SK-N-DZ (cell line): ENCODE measurements at places on chromosomes 7 and 10.

GRCh38 chr10:53479365-53479764 lies 706.8 kb upstream of the MBL2 start:
- no peak for DNase-seq

DNA sequence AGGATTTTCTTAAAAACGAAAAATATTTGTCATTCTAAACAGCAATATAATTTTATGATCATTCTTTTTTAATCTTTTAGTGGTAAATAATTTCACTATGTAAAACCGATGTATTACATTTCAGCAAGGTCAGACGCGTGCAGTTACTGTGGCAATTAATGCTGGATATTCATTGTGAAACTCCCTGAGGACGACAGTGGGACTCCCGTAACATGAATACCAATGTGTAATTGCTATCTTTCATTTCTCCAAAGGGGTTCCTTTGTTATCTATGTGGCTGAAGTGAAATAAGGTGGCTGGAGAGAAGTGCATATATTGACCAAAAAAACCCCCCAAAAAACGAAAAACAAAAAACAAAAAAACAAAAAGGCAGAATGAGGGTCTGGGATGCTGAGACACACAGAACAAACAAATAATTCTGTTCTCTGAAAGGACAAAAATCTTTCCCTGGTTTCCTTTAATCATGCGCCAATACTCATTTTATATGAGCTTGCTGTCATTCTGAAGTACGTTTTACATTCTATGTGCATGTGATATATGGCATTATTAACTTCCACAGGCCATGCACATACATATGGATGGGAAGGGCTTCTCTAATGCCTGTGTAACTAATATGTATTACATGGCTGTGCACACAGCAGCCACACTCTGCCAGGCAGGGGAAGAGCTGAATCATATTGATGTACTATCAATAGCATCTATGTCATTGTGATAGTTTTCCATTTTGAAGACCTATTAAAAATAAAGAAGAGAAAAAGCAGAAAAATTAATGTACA lies 161.4 kb downstream of the RAPGEF5 start:
- DNase-seq = no peak

GRCh38 chr10:113494761-113495160 lies 58.1 kb upstream of the HABP2 start:
- DNase-seq = no peak

DNA sequence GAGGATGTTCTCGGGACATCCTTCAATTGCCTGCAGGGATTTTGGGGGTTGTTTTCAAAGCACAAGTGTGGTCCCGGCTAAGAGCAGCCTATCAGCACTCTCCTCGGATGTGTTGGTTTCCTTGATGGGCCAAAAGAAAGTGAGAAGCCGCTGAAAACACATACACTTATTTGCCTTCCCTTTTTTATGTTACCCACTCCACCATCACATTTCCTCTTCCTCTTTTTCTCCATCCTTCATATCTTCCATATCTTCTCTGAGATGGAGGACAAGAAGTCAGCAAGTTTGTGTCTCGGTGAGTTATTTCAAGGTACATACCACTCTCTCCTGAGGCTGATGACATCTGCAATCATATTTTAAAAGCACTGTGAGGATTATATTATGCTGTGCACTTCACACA lies 64.0 kb downstream of the ZNF33B start:
- DNase-seq = no peak

GRCh38 chr10:34759837-34760215 lies 55.3 kb downstream of the PARD3 start:
- DNase-seq = no peak

DNA sequence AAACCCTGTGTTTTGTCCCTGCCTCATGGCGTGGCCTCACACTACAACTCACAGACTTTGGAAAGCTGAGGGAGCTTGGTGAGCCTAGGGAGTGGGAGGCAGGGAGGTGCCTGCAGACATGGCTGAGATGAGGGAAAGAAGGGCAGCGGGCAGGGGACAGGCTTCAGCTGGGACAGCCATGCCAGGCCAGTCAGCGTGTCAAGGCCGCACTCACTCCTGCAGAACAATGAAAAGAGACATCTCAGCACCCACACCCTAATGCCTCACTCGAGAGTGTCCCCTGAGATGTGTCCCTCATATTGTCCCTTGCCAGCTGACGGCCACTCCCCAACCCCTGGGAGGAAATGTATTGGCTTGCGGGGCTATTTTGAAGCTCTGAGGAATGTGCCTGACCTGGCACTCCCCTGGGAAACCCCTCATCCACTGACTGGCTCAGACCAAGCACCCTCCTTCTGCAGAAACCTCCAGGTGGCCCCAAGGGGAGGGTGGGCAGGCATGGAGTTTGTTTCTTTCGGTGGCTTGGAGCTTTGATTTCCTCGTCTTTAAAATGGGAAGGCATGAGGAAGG lies 31.6 kb downstream of the SH3PXD2A start:
- no peak for DNase-seq

- DNase-seq = no peak
These were observed 4.6 kb downstream of the POLM start for GRCh38 chr7:44077681-44078091.

- DNase-seq = no peak
These were observed 1227.5 kb upstream of the C7orf33 start for GRCh38 chr7:147363101-147363500.

DNA sequence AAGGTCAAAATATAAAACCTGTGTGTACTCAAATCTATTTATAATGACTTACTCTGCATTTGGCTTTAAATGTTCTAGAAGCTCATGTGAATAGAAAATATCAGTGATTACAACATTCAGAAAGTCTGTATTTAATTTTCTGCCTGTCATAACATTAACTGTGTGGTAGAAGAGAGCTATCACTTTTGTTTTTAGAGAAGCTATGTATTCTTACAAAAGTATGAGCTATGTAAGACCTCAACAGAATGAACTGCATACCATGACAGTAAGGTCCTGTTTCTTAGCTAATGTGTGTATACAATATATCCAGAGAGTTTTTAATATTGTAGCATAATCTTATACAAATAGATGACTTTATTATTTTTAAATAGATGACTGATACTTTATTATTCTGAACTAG lies 61.5 kb downstream of the PTN start:
- no peak for DNase-seq

- no peak for DNase-seq
These were observed 488.0 kb upstream of the STEAP1 start for GRCh38 chr7:89666136-89666835.

- DNase-seq = no peak
These were observed 35.2 kb downstream of the CNPY1 start for GRCh38 chr7:155510975-155511701.

DNA sequence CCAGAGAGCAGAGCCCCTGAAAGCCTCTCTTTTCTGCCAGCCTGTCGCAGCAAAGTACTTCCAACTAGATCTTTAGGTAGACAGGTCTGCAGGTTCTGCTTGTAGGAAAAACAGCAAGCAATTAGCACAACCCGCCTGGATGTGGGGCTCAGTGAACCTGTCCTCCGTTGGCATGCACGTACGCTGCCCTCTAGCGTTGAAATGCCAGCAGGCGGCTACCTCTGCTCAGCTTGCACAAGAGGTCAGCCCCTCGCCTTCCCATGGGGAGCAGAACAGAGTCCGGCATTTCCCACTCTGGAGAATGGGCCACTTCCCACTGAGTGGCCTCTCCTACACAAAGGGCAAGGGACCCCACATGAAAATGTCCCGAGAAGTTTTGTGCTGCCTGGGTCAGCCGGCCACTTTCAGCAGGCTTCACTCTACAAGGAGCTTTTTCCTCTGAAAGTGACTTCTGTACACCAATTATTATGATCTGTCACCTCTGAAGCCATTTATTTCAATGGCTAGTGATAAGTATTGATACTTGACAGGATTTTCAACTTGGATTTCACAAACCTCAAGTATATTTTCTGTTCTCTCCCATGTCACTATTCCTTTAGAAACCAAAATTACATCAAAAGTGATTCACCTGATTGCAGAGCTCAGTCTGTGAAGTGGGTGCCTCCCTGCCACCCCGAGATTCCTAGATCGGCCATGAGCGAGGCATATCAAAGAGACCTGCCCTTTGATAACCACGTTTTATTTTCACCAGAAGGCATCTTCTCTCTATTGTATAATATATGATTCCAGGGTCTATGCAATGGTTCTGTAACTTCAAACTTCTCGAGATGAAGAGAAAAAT lies 56.7 kb downstream of the JCAD start:
- DNase-seq = peak; percentile 46

DNA sequence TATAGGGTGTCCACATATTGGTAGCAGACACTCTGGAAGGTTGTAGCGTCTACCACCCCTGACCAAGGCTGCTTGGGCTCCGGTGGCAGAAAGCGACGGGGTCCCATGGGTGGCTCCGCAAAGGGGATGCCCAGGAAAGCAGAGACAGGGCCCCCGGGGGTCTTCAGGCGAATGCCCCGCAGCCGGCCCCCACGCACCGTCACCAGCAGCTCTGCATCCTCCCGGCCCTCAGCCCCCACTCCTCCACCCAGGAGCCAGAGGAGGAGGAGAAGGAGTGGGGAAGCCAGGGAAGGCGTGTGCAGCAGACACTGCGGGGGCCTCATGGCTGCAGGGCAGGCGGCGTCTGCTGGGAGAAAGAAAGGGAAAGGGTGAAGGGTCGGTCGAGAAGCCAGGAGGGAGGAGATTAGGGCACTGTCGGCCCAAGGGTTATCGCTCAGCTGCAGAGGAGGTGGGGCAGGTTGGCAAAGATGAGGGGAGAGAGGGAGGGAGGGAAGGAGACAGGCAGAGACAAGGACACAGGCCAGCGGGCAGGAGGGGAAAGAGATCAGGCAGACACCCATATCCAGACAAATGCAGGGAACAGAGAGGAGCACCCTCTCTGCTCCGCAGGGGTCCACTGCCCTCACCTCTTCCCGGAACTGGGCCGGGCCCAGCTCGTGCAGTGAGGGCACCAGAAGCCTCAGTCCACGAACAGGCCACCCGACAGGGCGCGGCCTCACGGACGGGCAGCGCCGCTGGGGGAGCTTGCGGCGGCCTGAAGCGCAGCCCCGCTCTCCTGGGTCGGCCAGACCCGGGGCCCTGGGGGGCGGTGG lies 1.6 kb downstream of the ACHE start:
- no peak for DNase-seq

GRCh38 chr10:68336754-68337351 lies 4.1 kb upstream of the PBLD start:
- DNase-seq = no peak

DNA sequence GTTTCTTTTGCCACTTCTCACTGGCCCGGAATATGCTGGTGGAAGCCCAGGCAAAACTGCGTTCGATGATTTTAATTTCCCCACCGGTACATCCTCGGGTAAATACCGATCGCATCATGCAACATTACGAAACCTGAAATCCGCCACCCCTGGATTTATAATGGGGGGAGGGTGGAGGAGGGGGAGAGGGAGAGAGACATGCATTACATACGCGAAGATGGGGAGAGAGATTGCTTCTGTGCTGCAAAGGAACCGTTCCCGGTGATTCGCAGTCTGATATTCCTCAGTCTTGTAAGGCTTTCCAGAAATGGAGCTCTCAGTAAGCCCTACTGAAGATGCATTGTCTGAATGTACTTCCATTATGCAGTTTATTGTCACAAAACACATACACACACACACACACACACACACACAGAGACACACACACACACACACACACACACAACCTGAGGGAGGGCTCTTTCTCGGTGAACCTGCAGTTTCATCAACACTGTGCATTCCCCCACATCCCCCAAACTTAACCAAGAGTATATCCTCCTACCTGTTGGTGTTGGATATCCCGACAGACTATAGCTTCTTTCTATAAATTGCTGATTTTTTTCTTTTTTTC lies 741 bp downstream of the GPR85 start:
- DNase-seq = peak; percentile 44

DNA sequence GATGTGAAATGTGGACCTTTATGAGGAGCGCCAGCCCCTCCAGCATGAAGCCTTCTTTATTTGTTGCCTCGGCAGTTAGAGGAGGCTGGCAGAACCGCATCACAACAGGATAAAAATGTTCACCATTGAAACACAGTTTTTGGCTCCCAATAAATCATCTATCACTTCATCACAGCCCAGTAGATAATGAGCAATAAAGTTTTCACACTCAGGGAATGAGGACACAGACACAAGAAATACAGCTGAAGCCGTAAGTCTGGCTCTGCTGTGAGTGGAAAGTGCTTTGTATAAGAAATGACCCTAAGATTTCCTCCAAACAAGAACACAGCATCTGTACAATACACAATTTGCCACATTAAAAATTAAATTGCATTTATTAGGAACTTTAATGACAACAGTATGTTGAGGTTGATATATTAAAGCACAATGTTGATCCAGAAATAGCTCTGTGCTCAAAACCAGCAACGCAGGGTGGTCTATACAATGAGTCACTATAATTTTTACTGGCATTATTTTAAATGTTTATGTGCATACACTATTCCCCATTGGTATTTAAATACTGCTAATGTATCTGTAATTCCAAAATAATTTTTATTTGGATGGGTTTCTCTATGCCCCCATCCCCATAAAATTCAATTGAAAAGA lies 301.8 kb upstream of the MGMT start:
- DNase-seq = no peak

DNA sequence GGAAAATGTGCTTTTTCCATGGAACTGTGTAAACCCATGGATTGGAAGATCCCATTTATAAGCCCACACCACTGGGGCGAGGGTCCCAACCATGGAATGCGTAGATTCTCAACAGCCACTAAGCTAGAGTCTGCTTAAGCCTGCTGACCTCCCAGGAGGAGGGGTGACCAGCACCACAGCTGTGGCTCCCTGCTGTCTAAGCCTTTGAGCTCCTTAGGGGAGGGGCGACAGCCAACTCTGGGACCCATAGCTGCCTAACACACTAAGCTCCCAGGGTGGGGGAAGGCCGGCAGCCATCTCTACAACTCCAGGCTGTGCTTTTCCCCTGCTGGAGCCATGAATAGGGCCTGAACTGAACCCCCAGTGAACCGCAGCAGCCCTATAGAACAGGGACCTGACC lies 249.8 kb upstream of the HPS1 start:
- no peak for DNase-seq

DNA sequence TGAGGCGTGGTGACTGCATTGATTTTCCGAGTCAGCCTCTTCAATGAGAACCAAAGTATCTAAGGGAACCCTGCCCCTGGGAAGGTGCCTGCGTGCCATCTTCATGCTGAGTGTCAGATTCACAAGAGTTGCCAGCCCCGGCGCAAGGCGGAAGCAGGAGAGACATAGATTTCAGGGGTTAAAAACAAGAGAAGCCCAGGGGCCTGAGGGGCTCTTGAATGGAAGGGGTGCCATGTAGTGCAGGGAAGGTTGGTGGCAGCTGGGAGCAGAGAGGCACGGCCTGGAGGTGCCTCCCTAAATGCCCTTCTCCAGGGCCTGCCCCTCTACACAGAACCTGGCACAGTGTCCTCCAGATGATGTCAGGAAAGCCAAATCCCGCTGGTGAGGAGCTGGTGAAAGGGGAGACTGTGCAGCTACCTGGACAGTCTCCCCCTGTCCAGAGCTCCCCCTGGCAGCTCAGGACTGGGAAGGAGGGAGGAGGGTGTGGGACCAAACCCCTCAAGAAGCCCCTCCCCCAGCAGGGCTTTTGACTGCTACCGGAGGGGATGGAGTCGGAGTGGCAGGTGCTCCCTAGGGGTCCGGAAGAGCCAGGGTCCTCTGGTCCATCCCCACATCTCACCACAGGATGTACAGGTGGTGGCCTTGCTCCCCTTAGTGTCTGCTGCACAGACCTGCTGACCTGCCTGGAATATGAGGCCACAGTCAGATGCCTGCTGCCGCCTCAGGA lies 137.9 kb downstream of the TCERG1L start:
- no peak for DNase-seq
